ENCODE measurements at places on chromosomes 1 and 21.

GRCh38 chr1:31849653-31850052 lies 33.8 kb upstream of the SPOCD1 start:
- no peak for DNase-seq

DNA sequence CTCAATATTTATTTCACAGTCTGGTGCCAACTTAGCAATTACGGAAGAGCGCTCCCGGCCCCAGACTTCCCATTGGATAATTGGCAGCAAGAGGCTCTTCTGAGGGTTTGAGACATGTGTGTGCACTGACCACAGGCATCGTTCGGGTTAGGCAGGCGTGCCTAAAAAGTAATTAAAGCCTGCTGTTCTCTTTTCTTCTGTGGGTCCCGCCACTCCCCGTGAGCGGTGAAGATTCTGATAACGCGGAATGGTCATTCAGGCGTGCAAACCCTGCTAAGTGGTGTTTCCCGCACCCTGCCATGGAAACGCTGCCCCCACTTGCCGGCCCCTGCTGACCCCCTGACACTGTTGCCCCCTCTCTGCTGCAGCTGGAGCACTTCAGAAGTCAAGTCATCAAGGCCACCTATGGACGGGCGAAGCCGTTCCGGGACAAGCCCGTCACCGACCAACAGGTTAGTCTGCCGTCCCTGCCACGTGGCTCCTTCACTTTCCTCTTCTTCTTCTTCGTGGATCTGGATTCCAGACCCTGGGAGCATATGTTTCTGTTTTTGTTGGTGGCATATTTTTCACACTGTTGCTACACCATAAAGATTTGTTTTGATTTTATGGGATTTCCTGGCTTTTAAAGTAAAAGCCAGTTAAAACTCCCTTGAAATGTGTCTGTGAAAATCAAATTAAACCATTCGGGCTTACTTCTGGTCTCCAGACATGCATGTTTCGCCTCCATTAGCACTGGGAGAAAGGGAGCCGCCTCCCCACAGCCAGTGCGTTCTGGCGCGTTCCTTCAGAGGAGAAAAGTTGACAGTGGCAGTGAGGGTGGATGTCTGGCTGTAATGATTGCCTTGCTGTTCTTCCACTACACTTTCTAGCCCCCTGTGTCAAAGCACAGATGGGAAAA lies 79.9 kb downstream of the FHAD1 start:
- no peak for DNase-seq

DNA sequence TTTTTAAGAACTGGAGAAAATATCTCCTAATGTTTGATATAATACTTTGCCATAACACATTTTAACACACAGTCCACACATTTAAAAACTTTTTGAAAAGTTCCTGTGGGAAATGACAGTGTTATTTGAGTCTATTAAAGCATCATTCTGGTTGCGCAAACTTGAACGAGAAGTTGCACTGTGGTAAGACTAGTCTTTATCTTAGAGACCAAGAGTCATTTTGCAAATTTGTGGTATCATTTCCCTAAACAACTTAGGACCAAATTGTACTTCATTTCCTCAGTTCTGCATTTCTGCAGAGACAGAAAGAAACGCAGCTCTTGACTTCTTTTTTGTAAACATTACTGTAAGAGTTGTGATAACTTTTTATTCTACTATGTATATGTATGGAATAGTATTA lies at the start of gene RGS18:
RGS18 (plus strand) TSS at position 282 of the 400 bp plus-strand sequence. CDS start 176 bp downstream, outside the sequence.
- DNase-seq, result no peak

DNA sequence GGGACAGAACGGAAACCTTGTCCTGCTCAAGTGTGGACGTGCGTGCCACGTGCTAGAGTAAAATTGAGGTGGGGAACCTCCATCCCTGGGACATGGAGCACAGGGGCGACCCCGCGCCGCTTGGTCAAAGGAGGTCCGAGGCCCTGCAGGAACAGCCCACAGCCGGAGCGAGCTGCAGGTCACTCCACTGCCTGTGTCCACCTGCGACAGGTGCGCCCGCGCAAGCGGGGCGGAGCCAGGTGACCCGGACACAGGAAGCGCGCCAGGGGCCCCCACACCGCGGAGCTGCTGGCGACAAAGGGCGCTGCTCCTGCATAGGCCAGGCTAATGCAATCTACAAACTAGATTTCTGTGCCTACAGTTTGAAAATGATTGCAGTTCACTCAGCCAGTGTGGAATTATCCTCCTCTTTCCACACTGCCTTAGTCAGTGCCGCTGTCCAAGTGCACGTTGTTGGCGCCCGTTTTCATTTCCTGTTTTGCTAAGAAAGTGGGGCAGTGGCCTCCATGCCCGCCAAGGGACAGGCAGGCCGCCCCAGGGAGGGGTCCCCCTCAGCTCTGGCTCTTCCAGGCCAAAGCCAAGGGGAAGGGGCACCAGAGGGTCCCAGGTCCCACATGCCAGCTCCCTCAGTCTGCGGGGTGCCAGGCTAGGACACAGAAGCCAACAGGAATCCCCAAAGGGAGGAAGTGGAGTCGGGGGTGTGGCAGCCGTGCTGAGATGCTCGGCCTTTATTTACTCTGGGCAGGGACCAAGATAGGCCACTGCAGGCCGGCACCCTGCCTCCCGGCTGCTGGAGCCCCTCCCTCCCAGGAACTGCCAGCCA lies 4.3 kb upstream of the NADK start:
- DNase-seq, result no peak

GRCh38 chr21:14850394-14850793 lies 214.4 kb downstream of the NRIP1 start:
- DNase-seq, result no peak

DNA sequence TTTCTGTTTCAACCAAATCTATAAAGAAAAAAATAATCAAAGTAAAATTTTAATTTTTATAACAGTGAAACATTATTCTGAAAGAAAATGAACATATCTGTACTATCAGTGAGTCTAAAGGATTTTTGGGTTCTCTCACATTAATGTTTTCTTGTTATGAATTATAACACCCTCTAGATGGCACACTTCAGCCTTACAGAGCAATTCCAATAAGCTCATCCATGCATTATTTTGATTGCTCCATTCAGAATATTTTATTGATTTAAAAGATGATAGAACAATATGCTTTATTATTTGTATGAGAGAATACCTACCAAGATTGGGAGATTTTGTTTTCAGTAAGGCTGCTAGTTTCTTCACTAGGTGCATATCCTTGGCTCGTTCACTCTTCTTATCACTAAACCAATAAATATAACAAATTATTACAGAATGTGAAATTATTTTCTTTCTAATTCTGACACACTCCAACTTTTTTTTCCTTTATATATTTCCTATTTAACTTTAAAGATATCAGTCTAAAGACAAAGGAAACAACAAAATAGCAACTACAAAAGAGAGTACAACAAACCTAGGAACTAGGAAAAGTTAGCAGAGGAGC lies 82.4 kb downstream of the RAB3GAP2 start:
- DNase-seq, result no peak

All from stimulated activated CD4-positive, alpha-beta T cell treated with anti-CD3 and anti-CD28 coated beads, TNF-alpha, amount 100 ng/mL, for 24 hours (primary cell).